ENCODE measurements at places on chromosomes 4 and X.

- DNase-seq, result no peak
These were observed 6.3 kb upstream of the AP1S2 start for GRCh38 chrX:15860921-15861320.

DNA sequence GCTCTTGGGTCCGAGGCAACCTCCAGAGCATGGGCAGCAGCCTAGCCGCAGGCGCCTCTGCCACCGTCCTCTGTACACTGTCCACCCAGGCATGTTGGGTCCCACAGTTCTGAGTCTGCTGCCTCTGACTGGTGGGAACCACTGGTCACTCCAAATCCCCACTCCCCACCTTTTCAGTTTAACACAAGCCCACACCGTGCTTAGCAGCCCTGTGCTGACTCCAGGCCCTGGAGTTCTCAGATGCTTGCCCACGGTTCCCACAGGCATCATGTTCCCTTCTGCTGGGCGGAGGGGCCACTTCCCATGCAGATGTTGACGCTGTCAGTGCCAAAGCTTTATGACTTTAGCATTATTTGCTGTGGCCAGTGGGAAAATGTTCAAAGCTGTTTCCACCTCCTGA lies 104.5 kb downstream of the SCD5 start:
- no peak for DNase-seq

DNA sequence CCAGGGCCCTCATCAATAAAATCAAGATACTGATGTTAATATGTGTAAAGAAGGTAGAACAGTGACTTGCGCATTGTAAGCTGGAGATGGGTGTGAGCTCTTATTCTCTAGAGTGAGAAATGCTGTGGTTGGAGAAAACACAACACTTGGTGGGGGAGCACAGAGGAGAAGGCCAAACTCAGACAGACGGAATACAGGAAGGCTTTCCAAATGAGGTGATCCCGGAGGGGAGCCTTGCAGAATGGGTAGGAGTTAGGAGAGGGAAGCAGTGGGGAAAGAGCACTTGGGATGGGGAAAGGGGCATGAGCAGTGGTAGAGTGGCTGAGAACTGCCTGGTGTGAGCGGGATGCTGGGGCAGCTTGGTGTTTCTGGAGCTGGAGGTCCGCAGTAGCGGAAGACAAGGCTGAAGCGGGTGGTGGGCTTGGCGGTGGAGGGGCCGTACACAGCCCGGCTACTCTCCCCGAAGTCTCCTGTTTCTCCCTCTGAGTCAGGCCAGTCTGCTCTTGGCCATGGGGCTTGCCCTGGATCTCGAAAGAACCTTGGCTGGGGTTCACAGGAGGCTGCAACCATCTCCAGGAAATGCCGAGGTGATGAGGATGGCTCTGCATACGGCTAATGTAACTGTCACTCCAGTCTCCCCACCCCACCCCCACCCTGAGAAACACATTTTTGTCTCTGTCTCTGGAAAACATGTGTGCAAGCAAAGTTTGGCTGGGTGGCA lies 11.3 kb upstream of the PLAC1 start:
- DNase-seq, result no peak

DNA sequence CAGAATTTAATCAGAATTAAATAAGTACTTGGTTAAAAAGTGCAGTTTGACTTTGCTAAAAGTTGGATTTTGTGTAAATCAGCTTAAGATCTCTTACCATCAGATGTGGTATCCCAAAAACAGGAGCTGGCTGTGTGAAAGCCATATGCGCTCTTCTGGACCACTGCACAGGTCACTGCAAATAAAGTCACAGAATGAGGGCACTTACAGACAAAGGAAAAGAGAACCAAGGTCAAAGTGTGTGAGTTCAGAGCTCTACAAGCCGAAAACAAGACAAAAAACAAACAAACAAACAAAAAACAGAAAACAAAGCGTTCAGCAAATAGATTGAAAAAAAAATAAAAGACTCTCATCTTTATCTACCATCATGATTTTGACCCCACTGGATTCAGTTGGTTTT lies 6.4 kb downstream of the DYNLT3 start:
- DNase-seq, result no peak

- no peak for DNase-seq
These were observed 1.4 kb downstream of the COX7B start for GRCh38 chrX:77900688-77901087.

- DNase-seq, result no peak
These were observed 1.1 kb downstream of the SLC9B2 start for GRCh38 chr4:103075435-103075893.

- DNase-seq, result no peak
These were observed 18.0 kb downstream of the CMC4 start for GRCh38 chrX:155052738-155053498.

- no peak for DNase-seq
These were observed 147.0 kb downstream of the APBB2 start for GRCh38 chr4:41067369-41067768.

DNA sequence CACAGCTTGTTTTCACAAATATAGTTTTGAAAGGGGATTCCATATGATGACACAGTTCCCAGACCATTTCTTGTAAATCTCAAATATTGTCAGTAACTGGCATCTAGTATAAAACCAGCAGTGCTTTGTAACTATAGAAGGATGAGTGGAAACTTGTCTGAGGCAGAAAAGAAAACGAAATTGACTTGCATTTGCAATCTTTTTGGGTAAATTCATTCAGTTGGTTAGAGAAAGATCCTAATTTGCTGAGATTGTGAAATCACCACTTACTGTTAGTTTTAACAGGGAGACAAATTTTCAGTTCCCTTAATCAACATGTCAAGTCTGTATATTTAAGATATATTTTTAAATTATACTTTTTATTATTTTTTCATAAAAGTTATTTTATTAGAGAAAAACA lies 71.5 kb upstream of the VEGFC start:
- DNase-seq, result no peak

- DNase-seq, result no peak
These were observed 124.5 kb upstream of the CASK start for GRCh38 chrX:42047886-42048285.

- no peak for DNase-seq
These were observed 120.9 kb downstream of the MBNL3 start for GRCh38 chrX:132367984-132368383.

DNA sequence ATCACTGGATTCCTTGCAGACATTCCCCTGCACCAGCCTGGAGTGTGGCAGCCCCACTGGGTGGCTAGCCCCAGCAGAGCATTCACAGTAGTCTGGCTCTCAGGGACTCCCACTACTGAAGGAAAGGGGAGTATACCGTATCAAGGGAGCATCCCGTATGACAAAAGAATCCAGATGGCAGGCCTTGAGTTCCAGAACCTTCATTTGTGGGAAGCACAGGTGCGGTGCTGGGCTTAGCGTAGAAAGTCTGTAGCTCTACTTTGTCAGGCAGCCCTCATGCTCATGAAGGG lies 79.6 kb downstream of the CENPC start:
- DNase-seq, result no peak

DNA sequence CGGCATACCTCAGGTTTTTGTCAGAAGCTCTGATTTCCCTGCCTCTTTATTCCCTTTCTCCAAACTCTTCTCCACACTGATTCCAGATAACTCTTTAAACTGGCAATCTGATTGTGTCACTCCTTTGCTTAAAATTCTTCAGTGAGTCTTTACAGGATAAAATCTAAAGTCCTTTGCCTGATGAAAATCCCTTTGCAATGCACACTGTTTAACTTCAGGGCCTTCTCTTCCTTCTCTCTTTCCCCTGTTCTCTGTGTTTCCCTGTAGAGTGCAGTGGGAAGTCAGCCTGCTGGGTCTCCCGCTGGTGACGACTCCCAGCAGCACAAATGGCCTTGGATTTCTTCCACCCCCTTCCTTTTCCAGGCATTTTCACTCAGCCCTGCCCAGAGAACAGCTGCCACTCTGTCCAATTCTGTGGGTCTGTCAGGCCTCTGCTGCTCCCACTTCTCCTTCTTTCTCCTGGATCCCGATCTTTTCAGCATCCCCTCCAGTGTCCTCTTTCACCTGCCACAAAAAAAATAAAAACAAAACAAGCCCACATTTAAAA lies 189.9 kb upstream of the NWD2 start:
- DNase-seq, result no peak

- DNase-seq, result no peak
These were observed 158.5 kb upstream of the HCCS start for GRCh38 chrX:10952619-10953018.

GRCh38 chrX:40700640-40701342 lies 34.6 kb downstream of the MED14 start:
- no peak for DNase-seq

DNA sequence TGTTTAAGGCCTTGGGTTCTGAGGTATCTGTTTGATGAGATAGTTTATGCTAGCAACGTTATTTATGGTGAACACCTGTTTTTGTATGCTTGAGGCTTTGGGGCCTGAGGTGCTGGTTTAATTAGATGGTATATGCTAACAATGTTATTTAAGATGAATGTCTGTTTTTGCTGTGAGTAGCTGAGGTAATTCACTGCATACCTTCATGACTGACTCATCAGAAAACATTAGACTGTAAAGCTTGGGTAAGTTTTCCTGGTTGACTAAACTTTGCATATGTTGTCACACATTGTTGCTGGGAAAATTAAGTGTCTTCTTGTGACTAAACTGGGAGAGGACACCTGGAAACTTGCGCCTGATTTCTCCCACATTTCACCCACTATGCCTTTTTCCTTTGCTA lies 1026.6 kb downstream of the RAPGEF2 start:
- no peak for DNase-seq

DNA sequence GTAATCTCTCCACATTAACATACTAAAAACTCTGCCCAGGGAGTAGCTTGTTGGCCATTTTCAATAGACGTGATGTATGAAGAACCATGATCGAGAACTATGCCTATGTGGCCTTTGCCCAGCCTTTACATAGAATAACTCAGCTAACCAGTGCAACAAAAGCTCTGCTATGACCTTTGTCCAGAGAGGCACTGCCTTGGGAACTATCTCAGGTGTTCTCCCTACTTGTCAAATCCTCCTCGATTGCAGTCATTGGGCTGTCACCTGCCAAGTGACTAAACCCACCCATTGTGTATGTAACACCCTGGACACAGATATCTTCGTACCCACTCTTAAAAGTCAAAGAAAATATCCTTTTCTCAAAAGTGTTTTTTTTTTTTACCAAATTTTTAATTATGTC lies 610.3 kb upstream of the GALNTL6 start:
- no peak for DNase-seq

DNA sequence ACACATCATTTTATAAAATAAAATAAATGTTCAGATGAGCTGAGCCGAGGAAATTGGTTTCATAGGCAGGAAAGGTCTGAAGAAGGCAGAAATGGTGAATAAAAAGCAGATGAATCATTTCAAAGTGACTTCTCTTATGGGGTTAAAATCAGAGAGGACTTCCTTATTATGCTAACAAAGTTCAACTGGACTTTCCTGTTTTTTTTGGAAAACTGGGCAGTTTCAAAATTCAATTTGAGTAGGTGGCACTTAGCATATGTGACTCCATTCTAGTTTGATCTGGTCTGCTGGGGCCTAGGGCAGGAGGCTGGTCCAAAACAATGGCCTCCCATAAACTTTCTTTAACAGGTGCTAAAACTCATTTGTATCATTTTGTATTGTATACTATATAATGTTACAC lies 1794.9 kb upstream of the TENM3 start:
- no peak for DNase-seq

DNA sequence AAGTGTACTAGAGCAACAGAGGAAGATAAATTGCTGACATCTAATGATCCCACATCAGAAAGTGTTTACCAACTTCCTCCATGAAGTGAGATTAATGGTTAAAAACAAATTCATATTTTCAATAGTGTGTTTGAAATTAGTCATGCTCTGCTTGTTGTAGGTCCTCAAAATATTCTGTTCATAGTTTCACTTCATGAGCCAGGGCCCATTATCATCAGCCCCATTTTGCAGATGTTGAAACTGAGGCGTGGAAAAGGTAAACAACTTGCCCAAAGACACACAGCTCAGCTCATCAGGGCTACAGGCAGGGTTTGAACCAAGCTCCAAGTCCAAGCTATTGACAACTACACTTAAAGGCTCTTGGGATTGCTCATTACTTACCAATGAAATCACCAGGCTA lies 103.5 kb upstream of the PPARGC1A start:
- no peak for DNase-seq

DNA sequence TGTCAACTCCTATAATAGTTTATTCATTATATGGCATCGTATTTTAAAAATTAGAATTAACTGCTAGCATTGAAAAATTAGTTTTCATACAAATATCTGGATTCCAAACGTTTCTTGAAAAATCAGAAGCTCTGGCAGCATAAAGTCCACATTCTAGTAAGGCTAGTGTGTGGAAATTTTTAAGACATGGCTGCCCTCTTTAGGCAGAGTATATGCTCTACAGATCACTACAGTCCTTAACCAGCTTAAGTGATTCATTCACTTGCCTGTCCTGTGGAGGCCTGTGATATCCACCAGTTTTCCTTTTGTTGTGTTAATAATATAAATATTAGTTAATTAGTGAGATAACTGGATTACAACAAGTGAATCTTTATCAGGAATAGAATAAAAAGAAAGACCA lies 287.2 kb downstream of the OPHN1 start:
- DNase-seq, result no peak

GRCh38 chrX:20456971-20457370 lies 190.3 kb upstream of the RPS6KA3 start:
- DNase-seq, result no peak

DNA sequence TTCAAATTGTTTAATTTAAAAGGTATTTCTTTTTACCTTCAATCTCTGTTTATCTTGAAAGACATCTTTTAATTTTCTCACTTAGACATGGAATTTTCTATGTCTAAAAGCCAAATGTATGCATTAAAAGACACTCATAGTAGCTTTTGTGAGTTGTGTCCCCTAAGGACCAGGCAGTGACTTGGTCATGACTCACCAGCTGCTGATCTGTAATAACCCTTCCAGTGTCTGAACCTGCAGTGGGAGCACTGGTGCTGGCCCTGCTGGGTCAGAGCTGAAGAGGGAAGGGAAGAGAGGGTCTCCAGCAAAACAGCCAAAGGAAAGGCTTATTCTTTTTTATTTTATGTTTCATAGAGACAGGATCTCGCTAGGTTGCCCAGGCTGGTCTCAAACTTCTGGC lies 31.1 kb upstream of the SH3D19 start:
- DNase-seq, result no peak

- no peak for DNase-seq
These were observed 33.2 kb upstream of the TBC1D14 start for GRCh38 chr4:6876440-6876839.

GRCh38 chrX:87409113-87409841 lies 108.3 kb upstream of the KLHL4 start:
- no peak for DNase-seq

DNA sequence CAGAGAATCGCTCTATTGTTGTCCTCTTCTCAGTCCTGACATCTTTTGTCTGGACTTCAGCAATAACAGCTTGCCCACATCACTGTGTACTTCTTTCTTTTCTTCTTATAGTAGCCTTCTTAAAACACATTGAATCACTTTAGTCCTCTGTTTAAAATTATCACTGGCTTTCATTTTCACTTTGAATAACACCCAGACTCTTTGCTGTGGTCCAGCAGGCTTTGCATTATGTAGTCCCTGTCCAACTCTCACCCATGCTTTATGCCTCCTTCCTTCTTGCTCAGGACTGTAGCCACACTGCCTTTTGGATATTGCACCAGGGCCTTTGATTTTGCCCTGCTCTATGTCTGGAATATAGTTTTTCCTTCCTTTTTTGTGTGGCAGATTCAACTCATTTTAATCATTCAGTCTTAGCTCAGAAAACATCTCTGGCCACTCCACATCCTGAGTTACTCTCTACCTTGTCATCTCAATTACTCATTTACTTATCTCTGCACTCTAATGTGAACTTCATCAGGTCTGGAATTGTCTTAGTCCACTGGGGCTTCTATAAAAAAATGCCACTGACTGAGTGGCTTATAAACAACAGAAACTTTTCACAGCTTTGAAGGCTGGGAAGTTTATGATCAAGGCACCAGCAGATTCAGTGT lies 168.2 kb downstream of the C4orf33 start:
- DNase-seq, result no peak

Data from NCI-H510A (cell line).